EH (cell line): ENCODE measurements at places on chromosomes 4 and X.

- DNase-seq: no peak
These were observed 1184.4 kb downstream of the RPA4 start for GRCh38 chrX:98068024-98068580.

- DNase-seq: no peak
These were observed 243.2 kb upstream of the NOCT start for GRCh38 chr4:138772366-138772765.

DNA sequence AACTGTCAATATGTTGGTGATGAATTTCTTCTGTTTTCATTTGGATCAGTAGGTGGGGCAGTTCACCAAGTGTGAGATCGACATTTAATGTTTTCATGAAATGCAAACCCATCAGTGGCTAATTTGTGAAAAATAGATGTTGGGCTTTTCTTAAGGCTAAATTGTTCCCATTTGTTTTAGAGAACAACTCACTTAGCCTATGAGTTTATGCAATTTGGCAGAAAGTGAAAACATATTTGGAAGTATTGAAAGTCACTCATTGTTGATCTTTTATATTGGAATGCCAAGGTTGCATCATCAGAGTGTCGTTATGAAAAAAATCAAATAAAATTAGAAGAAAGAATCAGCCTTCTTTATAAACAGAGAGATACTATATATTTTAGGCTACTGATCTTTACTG lies 132.4 kb downstream of the RPA4 start:
- no peak for DNase-seq

- no peak for DNase-seq
These were observed 43.6 kb downstream of the CD99L2 start for GRCh38 chrX:150854856-150855255.

- DNase-seq: peak; percentile 3
These were observed 131.4 kb downstream of the ENOX2 start for GRCh38 chrX:130771648-130772047.

GRCh38 chrX:104151037-104151436 lies 5.8 kb downstream of the SLC25A53 start:
- DNase-seq: no peak

DNA sequence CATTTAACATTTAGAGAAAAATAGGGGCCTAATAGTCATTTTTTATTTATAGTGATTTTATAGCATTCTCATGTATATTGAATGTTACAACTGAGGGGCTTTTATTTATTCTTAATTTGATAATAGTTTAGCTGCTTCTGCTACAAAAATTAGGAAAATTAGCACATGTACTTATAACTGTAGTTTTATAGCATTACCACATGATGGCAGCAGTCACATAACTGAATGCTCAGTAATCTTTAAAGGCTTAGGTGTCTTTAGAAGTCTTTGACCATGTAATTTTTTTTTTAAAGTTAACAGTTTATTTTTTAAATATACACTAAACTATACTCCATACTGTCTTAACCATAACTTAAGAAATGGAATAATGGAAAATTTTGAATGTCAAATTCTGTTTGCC lies 136.6 kb downstream of the STAG2 start:
- peak; percentile 39 for DNase-seq

GRCh38 chr4:17981063-17981462 lies 40.5 kb downstream of the LCORL start:
- peak; percentile 6 for DNase-seq

- no peak for DNase-seq
These were observed 86.0 kb upstream of the LIMCH1 start for GRCh38 chr4:41451961-41452360.

DNA sequence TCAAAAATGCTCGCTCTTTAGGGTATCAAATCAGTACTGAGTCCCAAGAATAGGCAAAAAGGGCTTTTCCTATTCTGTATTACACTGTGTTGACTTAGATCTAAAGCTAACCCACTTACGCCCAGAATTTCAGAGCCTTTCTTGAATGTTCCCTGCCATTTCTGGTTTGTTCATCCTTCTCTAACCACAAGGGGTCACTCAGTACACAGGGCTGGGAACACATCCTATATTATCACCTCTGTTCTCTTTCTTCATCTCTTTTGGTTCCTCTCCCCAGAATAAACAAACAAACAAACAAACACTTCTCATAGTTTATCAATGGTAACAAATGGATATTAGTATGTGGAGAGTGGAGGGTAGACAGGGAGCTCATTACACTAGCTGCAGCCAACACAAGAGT lies 25.5 kb upstream of the MORC4 start:
- peak; percentile 34 for DNase-seq

- peak; percentile 91 for DNase-seq
These were observed 26.8 kb downstream of the PRPS1 start for GRCh38 chrX:107654872-107655761.

DNA sequence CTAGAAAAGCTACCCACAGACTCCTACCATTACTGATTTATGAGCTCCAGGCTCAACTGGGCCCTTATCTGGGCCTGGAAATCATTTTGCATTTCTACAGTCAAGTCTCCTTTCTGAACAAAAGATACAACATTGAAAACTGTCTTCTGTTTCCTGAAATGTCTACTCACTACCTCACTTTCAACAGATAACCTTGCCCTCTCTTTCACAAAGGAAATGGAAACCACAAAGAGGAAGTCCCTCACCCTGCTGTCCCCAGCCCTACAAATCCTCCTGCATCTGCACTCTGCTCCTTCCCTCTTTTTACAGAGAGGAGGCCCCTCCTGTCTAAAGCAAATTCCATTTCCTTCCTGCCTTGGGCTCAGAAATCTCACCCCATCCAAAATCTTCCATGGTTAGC lies 24.8 kb upstream of the CYBB start:
- no peak for DNase-seq

DNA sequence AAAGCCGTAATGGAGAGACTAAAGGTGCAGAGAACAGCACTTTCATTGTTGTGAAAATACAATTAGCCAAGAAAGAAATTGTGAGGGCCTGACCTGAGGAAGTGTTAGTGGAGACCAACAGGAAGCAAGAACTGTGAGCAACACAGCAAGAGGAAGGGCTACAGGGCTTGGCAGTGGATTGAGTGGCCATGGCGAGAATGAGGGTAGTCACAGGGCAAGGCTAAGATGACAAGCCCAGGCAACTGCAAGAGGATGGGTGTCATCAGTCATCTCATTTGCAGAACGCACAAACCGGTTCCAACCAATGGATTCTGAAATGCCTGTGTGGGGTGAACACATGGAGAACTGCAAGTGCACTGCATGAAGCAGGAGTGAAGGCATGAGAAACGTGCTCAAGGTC lies 3.6 kb downstream of the SLC10A6 start:
- no peak for DNase-seq

- no peak for DNase-seq
These were observed 249.1 kb downstream of the SPIN4 start for GRCh38 chrX:63101879-63102620.

DNA sequence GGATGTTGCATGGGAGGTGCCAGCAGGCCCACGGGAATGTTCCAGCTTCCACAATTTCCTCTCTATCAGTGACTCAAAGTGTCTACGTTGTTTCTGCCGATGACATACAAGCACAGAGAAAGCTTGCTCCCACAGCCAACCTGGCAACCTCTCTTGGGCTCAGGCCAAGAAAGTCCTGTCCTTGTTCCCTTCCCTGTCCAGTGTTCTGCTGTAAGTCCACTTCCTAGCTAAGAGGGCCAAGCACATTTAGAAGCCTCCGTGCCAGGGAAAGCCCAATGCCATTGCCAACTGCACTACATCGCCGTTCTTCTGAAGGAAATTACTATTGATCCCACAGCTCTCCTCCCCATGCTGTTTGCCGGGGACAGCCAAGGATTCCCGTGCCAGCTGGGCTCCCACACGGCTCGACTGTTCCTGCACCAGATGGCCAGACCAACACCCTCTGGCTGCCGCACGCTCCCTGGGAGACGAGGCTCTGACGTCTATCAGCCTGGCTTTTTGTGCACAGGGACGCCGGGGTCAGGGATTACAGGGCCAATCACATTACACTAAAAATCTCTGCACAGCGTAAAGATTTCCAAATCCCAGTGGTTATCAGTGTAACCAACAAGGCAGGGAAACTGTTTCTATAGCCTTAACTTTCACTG lies 284.0 kb downstream of the BCOR start:
- DNase-seq: peak; percentile 61

- DNase-seq: peak; percentile 63
These were observed 291.7 kb downstream of the KCNIP4 start for GRCh38 chr4:21656832-21657231.

DNA sequence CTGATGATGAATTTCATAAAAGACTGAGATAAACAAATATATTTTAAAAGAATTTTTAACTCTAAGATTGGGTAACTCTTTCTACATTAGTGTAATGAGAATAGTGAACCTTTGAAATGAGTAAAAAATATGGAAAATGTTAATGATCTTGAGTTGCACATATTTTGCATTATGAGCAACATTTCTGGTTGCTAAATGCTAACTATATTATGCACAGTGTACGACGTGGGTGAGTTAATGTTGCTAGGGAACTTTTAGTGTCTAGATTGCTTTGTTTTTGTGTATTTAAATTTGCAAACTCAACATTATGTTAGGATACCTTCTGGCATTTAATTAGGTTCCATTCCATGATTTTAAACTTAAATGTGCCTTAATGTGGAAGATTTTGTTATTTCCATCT lies 612.9 kb upstream of the GALNT7 start:
- no peak for DNase-seq

- DNase-seq: no peak
These were observed 360.4 kb upstream of the CPEB2 start for GRCh38 chr4:14641871-14642270.

DNA sequence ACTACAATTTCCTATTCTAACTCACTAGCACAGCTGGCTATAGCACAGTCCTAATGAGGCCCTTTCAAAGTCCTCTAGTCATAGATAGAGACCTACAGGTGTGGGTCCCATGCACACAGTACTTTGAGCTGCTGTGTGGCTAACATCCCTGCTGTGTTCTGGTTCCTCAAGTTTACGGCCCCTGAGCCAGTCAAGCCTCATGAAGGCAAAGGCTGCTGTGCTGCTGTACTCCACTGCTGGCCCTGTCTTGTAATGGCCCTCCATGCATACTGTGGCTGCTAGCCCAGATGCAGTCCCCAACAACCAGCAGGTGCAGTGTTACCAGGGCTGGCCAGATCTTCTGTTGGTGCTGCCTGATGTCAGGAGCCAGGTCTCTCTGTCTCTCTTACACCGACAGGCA lies 23.4 kb upstream of the ENPEP start:
- DNase-seq: no peak

GRCh38 chr4:71599578-71599977 lies 184.3 kb downstream of the GC start:
- no peak for DNase-seq

DNA sequence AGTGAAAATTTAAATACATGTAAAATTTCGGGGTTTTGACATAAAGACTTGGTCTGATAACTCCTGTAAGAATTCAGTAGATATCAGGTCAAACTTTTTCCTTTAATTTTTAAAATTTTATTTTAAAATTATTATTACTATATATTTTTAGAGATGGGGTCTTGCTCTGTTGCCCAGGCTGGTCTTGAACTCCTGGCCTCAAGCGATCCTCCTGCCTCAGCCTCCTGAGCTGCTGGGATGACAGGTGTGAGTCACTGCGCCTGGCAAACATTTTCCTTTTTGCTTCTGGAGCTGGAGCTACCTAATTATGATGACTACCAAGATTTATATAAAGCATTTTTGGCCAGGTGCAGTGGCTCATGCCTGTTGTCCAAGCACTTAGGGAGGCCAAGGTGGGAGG lies 37.3 kb downstream of the KLHL15 start:
- no peak for DNase-seq

DNA sequence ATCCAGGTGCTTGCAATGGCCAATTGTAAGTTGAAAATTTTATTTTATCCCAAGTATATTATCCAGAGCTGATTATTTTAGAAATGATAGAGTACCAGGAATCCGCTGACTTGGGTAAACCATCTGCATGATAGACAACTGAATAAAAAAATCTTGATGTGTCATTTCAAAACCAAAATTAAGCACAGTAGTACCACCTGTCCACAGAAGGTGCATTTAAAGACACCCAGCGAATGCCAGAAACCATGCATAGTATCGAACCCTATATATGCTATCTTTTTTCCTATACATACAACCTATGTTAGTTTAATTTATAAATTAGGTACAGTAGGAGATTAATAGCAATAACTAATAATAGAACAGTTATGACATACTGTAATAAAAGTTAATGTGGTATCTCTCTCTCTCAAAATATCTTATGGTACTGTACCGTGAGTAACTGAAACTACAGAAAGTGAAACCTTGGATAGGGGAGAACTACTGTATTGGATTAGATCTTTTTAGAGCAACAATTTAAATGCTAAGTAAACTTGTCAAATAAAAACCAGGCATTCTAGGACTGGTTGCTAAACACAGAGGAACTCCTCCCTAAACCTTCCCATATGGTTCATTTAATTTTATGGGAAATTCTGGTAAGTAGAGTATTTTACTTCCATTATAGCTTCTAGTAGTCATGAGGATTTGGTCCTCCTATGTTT lies 6.2 kb downstream of the NEIL3 start:
- peak; percentile 26 for DNase-seq

DNA sequence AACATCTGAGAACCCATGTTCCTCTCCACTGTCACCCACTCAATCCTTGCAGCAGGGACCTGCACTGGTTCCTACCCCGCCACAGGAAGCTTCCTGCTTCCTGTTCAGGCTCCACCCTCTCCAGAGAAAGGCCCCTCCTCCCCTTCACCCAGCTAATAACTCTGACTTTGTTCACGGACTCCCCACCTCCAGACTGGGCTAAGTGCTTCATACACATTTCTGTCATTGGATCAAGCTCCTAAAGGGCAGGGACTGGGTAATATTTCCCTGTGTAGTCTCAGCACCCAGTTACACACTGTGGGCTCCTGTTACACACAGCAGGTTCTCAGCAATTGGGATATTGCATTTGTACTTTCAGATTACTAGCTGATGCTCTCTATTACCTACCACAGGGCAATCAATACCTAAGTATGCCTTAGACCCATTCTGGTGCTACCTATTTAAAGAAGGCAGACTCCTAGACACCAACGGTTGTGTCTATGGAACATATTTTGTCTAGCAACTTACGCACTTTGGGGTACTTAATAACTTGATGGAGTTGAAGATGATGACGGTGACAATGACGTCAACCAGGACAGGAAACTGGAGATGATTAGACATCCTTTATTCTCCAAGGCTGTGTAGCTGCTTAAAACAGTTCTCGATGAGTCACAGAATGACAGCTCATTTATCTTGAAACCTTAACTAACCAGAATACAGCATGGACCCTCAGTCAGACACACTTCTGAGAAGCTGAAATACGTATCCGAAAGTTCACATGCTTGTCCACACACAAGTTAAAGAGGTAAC lies 58.1 kb downstream of the MAML3 start:
- peak; percentile 89 for DNase-seq
